ENCODE measurements at places on chromosomes 16 and 17. TPM values are rescaled to one million over a fixed set of nuclear protein-coding genes. Genes with fewer than 3 reads are reported as not detected.

Gene HP
- total RNA-seq: not detected

Gene CRYBA1
- total RNA-seq: not detected

Gene NPB
- 0.74 TPM for total RNA-seq

Gene CDRT15L2
- not detected for total RNA-seq

DNA sequence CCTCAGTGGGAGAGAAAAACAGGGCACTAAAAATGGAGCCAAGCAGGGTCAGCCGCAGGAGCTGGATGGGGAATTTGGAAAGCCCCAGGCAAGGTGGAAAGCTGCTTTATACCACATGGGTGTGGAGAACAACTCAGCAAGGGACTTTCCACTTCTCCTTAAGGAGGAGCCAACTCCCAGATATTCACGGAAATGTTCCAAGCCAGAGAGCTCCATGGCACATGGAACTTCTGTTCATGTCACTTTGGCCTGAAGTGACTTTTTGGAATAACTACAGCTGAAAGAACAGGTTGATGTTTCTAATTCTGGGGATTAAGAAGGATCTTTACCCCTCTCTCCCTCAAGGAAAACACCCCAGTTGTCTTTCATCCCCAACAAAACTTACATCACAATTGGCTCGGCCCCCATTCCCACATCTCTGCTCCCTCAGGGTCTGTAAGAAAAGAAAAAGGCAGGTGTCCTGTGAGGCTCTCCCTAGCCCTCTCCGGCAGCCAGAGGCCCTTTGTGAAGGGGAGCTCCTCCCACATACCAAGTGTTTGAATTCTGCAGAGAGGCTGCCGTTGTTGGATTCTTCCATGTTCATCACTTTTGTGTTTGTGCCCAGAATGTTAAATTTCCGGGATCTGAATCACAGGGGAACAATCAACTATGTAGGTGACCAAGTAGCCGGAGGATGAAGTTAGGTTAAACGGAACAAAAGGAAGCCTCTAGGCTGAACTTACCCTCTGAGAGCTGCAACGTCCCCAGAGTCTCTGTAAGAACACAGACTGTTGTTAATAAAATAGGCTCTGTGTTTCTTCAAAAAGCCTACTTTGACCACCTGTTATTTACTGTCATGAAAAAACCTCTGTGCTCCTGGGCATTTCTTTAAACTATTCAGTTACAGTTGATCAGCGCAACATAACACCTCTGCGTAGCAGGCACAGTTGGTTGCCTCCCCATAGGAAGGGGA lies 41.0 kb downstream of the STAT5A start:
- peaks cover 35% of the 10 kb centered on the region for H3K36me3 ChIP-seq
- H3K4me3 ChIP-seq: peak overlapping the region; percentile 78
- peaks cover 45% of the 10 kb centered on the region for H3K4me1 ChIP-seq
- 0 out of 2 replicates have a peak, but pooled peaks cover 6% of the 10 kb centered on the region for H3K27me3 ChIP-seq
- peak overlapping the region; percentile 87 for H3K27ac ChIP-seq

GRCh38 chr16:57032931-57033330 lies 43.6 kb downstream of the NLRC5 start:
- H3K4me1 ChIP-seq: peaks cover 18% of the 10 kb centered on the region
- H3K27ac ChIP-seq: no peak overlapping the region
- H3K36me3 ChIP-seq: peaks cover 31% of the 10 kb centered on the region
- no peaks in the 10 kb centered on the region for H3K27me3 ChIP-seq

Data from HFFc6 (cell line).